Type B pancreatic cell (in vitro differentiated cells): ENCODE measurements at places on chromosomes 3 and 15. TPM values are rescaled to one million over a fixed set of nuclear protein-coding genes. Genes with fewer than 3 reads are reported as not detected.
A peak's percentile ranks its signal among the peaks of the same experiment; 100 is the strongest.

GRCh38 chr3:89402051-89402450, 294.6 kb downstream of the EPHA3 start:
- no peak overlapping the region for H3K4me3 ChIP-seq
- no peak overlapping the region for H3K27ac ChIP-seq
- peaks cover 4% of the 10 kb centered on the region for H3K4me1 ChIP-seq

DNA sequence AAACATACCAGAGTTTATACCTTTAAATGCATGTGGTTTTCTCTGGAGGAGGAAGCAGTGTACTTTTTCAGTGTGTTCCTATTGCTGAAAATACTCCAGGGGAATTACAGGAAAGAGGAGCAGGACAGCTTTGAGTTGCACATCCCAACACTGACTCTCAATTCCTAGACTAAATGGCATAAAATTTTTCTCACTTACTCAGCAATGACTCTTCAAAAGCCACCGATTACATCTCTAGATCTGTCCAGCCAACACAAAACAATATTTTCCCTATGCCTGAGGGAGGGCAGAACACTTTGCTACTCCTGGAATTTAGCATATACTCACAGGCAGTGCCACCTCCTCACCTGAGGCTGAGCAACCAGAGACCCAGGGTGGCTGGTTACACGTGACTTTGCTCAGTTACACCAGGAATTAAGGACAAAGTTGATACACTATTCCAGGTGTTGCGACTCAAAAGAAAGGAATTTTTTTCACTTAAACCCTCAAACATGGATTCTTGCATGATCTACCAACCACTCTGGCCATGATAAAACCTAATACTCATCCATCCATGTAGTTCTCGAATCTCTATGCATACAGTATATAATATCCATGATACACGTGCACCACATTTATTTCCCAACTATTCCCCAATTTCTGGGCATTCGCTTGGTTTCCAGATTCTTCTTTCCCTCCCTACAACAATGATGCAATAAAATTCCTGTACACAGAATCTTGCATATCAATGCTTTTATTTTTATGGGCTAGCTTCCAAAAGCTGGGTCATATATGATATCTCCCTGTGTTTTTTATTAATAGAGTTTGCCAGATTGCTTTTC, 194.6 kb downstream of the THRB start:
- no peak overlapping the region for H3K27ac ChIP-seq
- no peaks in the 10 kb centered on the region for H3K36me3 ChIP-seq
- peaks cover 11% of the 10 kb centered on the region for H3K4me1 ChIP-seq
- H3K27me3 ChIP-seq = no peaks in the 10 kb centered on the region

- peaks cover 4% of the 10 kb centered on the region for H3K4me1 ChIP-seq
- H3K27me3 ChIP-seq = no peaks in the 10 kb centered on the region
- no peak overlapping the region for H3K4me3 ChIP-seq
- H3K36me3 ChIP-seq = no peaks in the 10 kb centered on the region
These were observed 99.7 kb downstream of the DNAH12 start for GRCh38 chr3:57444469-57444868.

The BUB1B gene
- total RNA-seq = 21.8 and 69.5 TPM in 2 replicates

- DNase-seq = no peak
- H3K27ac ChIP-seq = no peak overlapping the region
- H3K27me3 ChIP-seq = peaks cover 3% of the 10 kb centered on the region
These were observed 114.3 kb upstream of the UBE2E1 start for GRCh38 chr3:23691357-23691895.

The CMTM8 gene
- total RNA-seq = 9.0 and 14.4 TPM in 2 replicates

- no peak overlapping the region for H3K4me3 ChIP-seq
- no peak for DNase-seq
- H3K36me3 ChIP-seq = no peaks in the 10 kb centered on the region
- peaks cover 11% of the 10 kb centered on the region for H3K4me1 ChIP-seq
- H3K27me3 ChIP-seq = no peaks in the 10 kb centered on the region
These were observed 459.3 kb upstream of the AGTR1 start for GRCh38 chr3:148238421-148238821.

DNA sequence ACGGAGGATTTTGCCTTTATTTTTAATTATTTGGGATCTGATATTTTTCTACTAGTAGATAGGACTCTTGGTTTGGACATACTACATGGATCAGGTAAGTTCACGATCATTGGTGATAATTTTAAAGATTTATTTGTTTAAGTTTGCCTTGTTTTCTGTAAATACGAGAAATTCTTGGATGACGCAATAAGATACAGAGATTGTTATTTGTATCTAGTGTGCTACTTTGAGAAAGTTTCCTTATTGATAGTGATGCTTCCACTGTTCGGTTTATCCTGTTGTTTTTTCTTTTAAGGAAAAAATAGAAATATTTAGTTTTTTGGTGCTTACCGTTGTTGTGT, 577 bp downstream of the CHD2 start:
- H3K4me3 ChIP-seq = peak overlapping the region; percentile 97
- peaks cover 7% of the 10 kb centered on the region for H3K27me3 ChIP-seq
- peaks cover 56% of the 10 kb centered on the region for H3K36me3 ChIP-seq
- peak overlapping the region; percentile 100 for H3K27ac ChIP-seq
- DNase-seq = no peak
- H3K4me1 ChIP-seq = peaks cover 23% of the 10 kb centered on the region

The AADACL2 gene
- total RNA-seq = 11.7 and 43.6 TPM in 2 replicates

DNA sequence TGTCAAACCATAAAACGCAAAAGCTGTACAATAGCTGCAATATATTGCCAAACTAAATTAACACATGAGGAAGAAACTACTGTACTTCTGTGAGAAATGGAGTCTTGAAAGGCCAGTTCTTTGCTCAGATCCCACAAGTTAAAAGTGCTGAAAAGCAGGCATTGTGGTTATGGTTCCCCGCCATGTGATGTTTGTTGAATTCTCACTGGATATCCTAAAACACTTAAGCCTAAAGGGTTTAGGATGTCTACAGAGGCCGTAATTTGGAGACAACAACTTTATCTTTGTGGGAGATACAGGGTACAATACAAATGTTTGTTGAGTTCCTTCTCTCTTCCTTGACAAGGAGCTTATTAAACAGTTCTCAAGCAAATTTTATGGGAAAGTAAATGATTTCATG, 53.2 kb downstream of the TMEM212 start:
- H3K4me3 ChIP-seq = no peak overlapping the region
- DNase-seq = no peak
- H3K4me1 ChIP-seq = peaks cover 36% of the 10 kb centered on the region
- no peaks in the 10 kb centered on the region for H3K36me3 ChIP-seq

DNA sequence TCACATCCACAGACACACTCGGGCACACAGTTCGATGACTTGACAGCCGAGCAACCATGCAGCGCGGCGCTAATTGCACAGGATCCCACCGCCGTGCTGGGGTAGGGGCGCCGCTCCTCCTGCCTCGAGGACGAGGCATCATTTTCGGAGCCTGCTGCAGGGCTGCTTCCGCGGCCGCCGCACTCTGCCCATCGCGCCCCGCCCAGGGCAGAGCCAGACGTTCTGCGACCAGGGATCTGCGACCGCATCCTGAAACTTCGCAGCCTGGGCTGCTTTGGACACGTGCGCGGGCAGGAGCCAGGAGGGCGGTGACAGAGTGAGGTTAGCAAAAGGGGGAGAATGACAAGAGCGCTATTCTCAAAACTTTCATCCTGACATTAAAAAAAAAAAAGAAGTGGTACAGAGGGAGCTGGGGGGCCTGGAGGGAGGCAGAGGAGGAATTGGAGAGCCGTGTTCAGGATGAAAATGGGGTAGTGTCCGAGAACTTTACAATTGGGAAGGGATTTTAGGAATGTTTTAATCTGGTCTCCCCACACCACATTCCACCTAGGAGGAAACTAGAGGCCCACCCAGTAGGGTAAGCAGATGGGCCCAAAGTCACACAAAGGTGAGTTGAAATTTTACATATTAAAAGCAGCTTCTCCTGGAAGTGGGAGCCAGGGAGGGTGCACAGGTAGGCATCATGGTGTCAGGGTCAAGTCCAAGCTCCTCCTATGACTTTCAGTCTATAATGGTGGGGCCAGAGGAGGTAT, 15.9 kb downstream of the IGDCC3 start:
- H3K27ac ChIP-seq = peak overlapping the region; percentile 13
- no peak overlapping the region for H3K4me3 ChIP-seq
- H3K27me3 ChIP-seq = peaks cover 3% of the 10 kb centered on the region
- no peak for DNase-seq

DNA sequence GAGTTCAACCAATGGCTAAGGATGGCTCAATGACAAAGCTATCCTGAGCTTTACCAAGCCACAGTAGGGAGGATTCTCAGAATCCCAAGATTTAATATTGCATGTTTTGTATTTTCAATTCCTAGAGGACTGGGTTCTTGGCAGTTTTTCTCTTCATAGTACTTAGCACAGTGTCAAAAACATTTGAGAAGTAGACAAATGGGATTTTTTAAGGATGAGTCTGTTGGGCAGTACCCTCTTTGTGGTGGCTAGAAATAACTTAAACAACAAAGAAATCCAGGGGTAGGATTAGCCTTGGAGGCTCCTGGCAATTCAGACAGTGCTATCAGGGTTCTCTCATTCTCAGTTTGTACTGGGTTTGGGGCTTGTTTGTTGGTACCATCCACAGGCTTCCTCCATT, 212.8 kb upstream of the RORA start:
- no peak for DNase-seq
- no peaks in the 10 kb centered on the region for H3K36me3 ChIP-seq
- H3K4me1 ChIP-seq = peaks cover 5% of the 10 kb centered on the region
- H3K27me3 ChIP-seq = peaks cover 15% of the 10 kb centered on the region
- H3K4me3 ChIP-seq = no peak overlapping the region

DNA sequence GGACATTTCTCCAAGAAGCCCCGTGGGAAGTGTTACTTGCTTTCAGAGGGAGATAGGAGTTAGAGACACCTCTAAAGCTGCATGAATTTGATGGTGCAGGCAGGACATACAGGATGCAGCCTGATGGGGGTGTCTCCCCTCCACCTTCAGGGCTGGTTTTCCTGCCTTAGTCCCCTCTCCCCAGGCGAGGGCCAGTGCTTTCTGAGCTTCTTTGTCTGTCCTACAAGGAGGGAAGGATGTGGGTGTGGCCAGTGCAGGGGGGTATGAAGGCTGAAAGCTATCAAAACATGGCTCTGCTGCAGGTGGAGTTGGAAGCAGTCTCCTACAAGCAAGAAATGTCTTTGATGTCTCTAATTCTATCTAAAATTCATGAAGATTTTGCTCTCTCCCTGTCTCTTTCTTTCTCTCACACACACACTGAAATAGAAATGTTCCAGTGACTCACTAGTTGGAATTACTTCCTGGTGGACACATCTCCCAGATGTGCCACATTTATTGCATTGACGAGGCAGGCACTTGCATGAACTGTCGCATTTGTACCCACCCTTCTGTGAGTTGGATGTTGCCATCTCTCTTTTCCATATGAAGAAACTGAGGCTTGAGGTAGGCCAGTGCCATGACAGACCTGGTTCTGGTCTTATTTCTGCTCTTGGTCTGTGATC, 13.9 kb upstream of the PODXL2 start:
- no peak for DNase-seq
- H3K4me3 ChIP-seq = no peak overlapping the region
- no peaks in the 10 kb centered on the region for H3K27me3 ChIP-seq
- peaks cover 37% of the 10 kb centered on the region for H3K36me3 ChIP-seq
- no peak overlapping the region for H3K27ac ChIP-seq

GRCh38 chr3:195873971-195874370, 34.4 kb downstream of the TNK2 start:
- DNase-seq = no peak
- no peak overlapping the region for H3K4me3 ChIP-seq
- no peak overlapping the region for H3K27ac ChIP-seq
- no peaks in the 10 kb centered on the region for H3K27me3 ChIP-seq
- H3K4me1 ChIP-seq = no peaks in the 10 kb centered on the region

GRCh38 chr3:34882764-34883163, 756.6 kb upstream of the ARPP21 start:
- H3K4me3 ChIP-seq = no peak overlapping the region
- no peaks in the 10 kb centered on the region for H3K27me3 ChIP-seq

GRCh38 chr3:16132928-16133327, 41.6 kb upstream of the GALNT15 start:
- no peak overlapping the region for H3K4me3 ChIP-seq
- no peak for DNase-seq
- H3K36me3 ChIP-seq = no peaks in the 10 kb centered on the region
- H3K27me3 ChIP-seq = no peaks in the 10 kb centered on the region

DNA sequence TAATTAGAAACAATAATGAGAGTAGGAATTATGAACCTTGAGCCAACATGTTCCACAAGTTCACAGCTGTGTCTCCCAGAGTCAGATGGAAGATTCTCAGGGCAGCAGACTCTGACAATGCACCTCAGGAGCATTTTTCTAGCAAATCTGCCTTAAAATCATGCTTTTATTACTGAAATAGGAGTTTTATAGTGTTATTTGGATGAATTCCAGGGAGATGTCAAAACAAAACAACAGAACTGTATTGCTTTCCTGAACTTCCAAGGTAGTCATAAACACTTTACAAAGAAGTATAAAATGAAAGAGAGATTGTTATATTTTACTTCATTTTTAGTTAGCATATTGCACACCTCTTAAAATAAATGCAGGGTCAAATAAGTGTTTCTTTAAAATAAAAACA, 77.0 kb downstream of the P3H2 start:
- H3K36me3 ChIP-seq = no peaks in the 10 kb centered on the region
- H3K27ac ChIP-seq = peak overlapping the region; percentile 15
- H3K4me1 ChIP-seq = peaks cover 20% of the 10 kb centered on the region
- H3K27me3 ChIP-seq = no peaks in the 10 kb centered on the region
- no peak overlapping the region for H3K4me3 ChIP-seq

The SLC6A20 gene
- 1.5 and 3.2 TPM in 2 replicates for total RNA-seq

The KBTBD12 gene
- total RNA-seq = 0.50 TPM in 1 of 2 replicates, not detected in the other

DNA sequence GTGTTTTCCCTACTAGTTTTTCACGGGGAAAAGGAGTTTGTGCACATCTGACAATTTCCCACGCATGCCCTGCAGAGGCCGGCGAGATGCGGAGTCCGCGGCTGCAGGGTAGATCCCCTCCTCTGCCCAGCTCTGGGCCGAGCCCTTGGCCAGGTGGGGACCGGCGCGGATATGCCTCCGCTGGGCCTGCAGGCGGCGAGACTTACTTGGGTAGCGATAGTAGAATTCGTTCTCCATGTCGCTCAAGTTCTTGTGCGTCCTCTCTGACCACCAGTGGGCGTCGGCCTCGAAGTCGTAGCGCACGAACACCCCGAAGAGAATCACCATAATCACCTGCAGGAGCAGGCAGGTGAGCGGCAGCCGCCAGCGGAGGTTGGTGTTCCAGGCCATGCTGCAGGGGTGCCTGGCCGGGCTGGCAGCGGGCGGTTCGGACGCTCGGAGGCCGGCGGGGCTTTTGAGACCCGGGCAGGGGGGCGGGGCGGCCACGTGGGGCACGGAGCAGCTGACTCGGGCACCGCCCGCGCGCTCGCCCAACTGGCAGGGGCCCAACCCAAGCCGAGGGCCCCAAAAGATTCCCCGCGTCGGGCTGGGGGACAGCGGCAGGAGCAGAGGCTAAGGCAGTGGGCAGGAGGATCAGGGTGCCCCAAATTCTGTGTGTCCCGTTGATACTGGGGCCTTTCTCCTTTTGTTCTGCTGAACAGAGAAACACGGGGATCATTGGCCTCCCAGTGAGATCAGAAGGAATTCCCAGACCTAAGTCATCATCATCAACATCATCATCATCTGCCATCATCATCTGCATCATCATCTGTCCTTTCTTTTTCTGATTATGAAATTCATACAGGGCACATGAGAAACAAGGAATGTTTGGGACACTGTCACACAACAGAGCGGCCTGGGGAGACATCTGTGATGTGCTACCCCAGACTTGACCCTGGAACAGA, at the start of gene RHCG:
RHCG (minus strand) TSS at position 429 of the 944 bp plus-strand sequence; CDS start at position 390, 39 bp downstream.
- DNase-seq = no peak
- H3K27ac ChIP-seq = peak within 1 kb of the TSS; percentile 50
- no peaks in the 10 kb centered on the region for H3K4me1 ChIP-seq
- no peaks in the 10 kb centered on the region for H3K36me3 ChIP-seq
- H3K27me3 ChIP-seq = peaks cover 69% of the 10 kb centered on the region

The RBPMS2 gene
- total RNA-seq = 6.4 and 19.7 TPM in 2 replicates

The SAMMSON gene
- not detected in 2 replicates for total RNA-seq

GRCh38 chr3:124441766-124442165, 288.5 kb upstream of the UMPS start:
- H3K36me3 ChIP-seq = peaks cover 9% of the 10 kb centered on the region
- no peak for DNase-seq
- no peak overlapping the region for H3K27ac ChIP-seq
- H3K27me3 ChIP-seq = no peaks in the 10 kb centered on the region

The TRIM42 gene
- not detected in 2 replicates for total RNA-seq

The CAPN3 gene
- total RNA-seq = 10.6 and 12.3 TPM in 2 replicates
